ENCODE measurements at places on chromosomes 11 and 22. TPM values are rescaled to one million over a fixed set of nuclear protein-coding genes. Genes with fewer than 3 reads are reported as not detected.

P2RY2 gene
- 7.4 TPM for total RNA-seq

DNA sequence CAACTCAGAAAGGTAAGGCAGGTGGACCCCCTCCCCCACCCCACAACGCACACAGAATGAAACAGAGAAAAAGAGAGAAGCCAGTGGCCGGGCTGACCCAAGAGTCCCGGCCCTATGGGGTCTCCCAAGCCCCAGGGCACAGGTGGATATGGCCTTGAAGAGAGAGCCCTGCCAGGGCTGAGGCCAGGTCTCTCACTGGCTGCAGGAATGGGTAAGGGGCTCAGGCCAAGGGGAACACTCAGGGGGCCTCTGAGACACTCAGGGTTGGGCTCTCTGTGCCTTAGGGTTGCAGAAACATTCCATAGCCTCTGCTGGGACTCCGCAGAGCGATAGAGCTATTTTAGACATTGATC lies 98.0 kb downstream of the PDE2A start:
- DNase-seq: peak; percentile 34
- no peak overlapping the region for H3K4me3 ChIP-seq
- H3K27ac ChIP-seq: no peak overlapping the region
- H3K36me3 ChIP-seq: no peaks in the 10 kb centered on the region
- no peaks in the 10 kb centered on the region for H3K27me3 ChIP-seq
- H3K4me1 ChIP-seq: no peaks in the 10 kb centered on the region

DNA sequence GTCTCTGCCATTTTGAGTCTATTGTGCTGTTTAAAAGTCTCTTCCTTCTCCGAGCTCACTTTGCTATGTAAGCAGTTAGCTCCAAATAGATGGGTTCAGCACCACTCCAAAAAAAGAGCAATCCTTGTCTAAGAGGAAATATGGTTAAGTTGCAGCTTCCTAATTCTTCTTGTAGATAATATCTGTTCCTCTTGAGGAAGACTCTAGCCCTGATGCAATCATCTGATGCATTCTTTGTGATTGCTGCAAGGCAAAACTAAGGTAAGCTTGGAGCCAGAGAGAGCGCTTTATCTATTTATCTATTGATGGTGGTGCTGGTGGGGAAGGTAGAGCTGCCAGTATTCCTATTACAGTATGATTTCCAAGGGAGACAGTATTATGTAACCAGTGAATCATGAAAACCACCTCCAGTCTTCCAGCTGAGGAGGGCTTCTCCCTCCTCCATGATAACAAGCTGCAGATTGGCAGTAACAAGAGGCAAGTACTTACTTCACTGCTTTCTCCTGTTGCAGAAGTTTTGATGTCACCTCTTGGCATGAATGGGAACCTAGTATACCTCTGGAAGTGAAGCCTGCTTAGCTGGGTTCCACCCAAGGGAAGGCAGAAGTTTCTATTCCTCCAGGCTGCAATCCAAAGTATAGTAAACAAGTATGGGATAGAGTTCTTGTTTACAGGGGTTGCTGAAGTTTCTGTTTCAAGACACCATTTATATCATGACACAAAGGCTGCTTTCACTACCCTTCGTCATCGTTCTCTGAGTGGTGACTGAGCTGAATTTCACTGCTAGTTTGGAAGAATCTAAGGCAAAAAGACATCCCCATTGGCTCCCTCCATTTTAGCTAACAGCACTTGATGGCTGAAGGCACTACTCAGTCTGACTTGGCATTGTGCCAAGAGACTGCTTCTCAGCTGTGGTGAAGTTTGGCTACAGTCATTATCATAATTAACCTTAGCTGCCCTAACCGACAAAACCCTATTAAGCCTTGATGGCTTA lies 49.7 kb downstream of the FDX1 start:
- H3K36me3 ChIP-seq: no peaks in the 10 kb centered on the region
- no peak overlapping the region for H3K4me3 ChIP-seq
- no peak overlapping the region for H3K27ac ChIP-seq

DNA sequence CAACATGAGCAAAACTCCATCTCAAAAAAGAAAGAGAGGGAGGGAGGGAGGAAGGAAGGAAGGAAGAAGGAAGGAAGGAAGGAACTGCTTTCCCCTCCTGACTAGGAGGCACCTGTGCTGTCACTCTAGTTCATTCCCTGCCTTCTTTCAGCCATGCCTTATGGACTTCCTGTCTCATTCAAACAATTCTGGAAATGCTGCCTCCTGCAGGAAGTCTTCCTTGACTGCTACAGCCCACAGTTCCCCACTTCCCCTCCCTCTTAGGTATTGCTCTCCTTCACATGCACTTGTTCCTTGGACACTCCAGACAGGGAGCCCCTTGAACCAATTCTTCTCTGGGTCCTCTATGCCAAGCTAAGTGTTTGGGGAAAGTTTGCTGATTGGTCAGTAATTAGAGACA lies 31.6 kb upstream of the WNT11 start:
- H3K36me3 ChIP-seq: no peaks in the 10 kb centered on the region
- H3K27me3 ChIP-seq: no peaks in the 10 kb centered on the region
- no peak overlapping the region for H3K27ac ChIP-seq

DNA sequence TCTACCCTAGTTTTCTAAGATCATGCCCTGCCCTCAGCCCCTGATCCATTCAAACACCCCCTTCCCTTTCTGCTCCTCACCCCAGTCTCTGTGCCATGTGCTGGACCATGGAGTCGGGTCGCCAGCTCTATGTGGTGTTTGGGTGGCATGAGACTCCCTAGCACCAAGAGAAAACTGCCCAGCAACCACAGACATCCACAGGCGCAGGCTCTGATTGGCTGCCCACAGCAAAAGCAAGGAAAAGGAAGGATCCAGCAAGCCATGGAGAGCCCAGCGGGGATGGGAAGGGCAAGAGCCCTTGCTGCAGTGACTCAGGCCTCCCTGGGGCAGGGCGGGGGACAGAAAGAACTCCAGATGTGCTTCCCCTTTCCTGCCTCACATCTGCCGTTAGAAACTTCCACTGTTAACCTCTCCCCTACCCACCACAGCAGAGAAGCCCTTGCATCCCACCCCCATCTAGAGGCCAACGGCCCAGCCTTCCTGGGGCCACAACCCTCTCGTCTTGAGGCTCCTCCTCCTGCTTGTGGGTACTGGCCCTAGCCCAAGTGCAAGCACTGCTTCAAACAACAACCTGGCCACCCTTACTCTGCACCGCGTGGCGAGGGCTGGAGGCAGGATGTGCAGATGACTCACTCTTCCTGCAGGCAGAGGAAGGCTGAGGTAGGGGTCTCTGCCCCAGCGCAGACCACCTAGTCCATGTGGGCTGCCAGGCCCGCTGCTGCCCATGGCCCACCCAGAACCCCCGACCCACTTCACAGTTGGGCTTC lies 9.7 kb upstream of the AHNAK start:
- H3K27ac ChIP-seq: peak overlapping the region; percentile 98
- peaks cover 91% of the 10 kb centered on the region for H3K4me1 ChIP-seq
- no peaks in the 10 kb centered on the region for H3K27me3 ChIP-seq
- peaks cover 26% of the 10 kb centered on the region for H3K36me3 ChIP-seq
- peak overlapping the region; percentile 15 for H3K4me3 ChIP-seq
- peak; percentile 93 for DNase-seq

All from upper lobe of right lung (tissue), 1 donor.